Lower lobe of right lung (tissue), 2 donors: ENCODE measurements at places on chromosomes 2 and 18. TPM values are rescaled to one million over a fixed set of nuclear protein-coding genes. Genes with fewer than 3 reads are reported as not detected.

ALK gene
- total RNA-seq = 1.1 TPM

LRRC30 gene
- total RNA-seq = not detected

LBX2 gene
- total RNA-seq = 1.5 TPM

CYP1B1 gene
- total RNA-seq = 67.0 TPM

CXCR1 gene
- 10.4 TPM for total RNA-seq
